SW480 (cell line): ENCODE measurements at places on chromosomes 3 and 15.

DNA sequence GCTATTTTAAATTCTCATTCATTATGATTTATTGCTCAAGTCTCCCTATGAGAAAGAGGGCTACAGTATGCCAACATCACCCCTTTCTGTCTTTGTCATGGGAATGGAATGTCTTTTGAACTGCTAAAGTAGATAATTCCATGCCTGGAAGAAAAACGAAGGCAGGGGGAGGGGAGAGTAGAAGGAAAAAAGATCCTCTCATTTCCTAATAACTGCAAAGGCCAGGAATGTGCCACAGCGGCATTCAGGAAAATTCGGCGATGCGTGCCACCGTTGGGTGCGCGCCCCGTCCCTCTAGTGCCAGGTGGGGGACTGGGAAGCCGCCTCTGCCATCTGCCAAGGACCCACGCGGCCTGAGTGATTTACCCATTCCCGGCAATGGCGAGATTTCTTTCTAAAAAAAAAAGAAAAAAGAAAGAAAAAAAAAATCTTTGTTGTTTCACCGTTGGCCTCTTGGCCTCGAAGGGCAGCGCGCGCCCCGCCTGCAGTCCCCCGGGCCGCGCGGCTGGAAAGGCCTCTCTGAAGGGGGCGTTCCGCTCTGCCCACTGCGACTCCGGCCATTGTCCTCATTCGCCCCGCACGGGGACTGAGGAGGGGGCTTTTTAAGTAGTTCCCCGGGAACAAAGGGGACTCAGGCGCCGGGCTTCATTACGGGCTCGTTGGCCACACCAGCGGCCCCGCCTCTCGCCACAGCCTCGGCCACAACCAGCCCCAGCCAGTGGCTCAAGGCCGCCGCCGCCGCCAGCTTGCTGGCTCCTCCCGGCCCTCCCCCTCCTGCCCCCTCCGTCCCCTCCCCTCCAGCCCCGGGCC lies 54.5 kb downstream of the CPN2 start:
- DNase-seq, result peak; percentile 93

GRCh38 chr3:43649365-43649968 lies 27.7 kb upstream of the ANO10 start:
- DNase-seq, result peak; percentile 26

- no peak for DNase-seq
These were observed 29.3 kb upstream of the INSYN1 start for GRCh38 chr15:73782344-73782959.

- DNase-seq, result peak; percentile 32
These were observed 32.7 kb downstream of the EBLN2 start for GRCh38 chr3:73094129-73094528.

GRCh38 chr3:119748991-119749390 lies 32.9 kb upstream of the NR1I2 start:
- no peak for DNase-seq
